ENCODE measurements at places on chromosomes 7 and 10.

GRCh38 chr10:22704471-22704911 lies 9.9 kb downstream of the PIP4K2A start:
- H3K4me3 ChIP-seq: no peak overlapping the region
- peaks cover 18% of the 10 kb centered on the region for H3K4me1 ChIP-seq
- H3K36me3 ChIP-seq: no peaks in the 10 kb centered on the region
- H3K27ac ChIP-seq: no peak overlapping the region
- DNase-seq: no peak
- no peaks in the 10 kb centered on the region for H3K27me3 ChIP-seq

DNA sequence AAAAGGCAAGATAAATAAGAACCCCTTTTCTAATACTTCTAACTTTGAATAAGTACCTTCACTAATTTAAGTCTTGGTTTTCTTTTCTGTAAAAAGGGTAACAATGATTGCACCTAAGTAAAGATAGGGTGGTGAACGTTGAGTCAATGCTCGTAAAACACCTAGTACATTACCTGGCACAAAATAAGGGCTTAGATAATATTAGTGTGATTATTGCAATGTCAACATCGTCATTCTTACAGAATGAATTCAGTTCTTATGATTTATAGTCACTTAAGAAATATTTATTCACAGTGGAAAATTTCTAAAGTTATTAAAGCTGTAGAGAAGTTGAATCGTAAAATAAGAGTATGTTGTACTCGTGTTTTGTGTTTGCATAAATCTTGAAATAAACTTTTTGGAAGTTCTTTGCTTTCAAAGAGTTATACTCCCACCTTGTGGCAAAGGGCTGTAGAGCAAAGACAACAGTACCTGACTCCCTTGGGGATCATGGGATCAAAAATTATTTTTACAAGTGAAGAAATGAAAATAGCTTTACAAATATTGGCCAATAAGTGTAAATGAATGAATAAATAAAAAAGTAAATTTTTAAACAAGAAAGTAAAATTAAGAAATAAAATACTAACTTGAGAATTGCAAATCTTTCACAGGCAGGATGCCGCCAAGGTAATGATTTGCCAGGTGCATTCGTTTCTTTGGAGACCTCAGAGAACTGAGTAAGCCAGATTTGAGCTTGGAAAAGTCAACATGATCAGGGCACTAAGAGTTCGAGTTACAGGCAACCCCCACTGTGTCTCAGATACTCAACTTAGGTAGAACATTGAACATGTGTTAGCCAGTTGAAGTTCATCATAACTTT lies 285.8 kb upstream of the CACNA2D1 start:
- no peak overlapping the region for H3K27ac ChIP-seq
- H3K36me3 ChIP-seq: no peaks in the 10 kb centered on the region
- H3K27me3 ChIP-seq: no peaks in the 10 kb centered on the region
- peaks cover 6% of the 10 kb centered on the region for H3K4me1 ChIP-seq
- no peak for DNase-seq

GRCh38 chr10:66792441-66792840 lies 133.4 kb upstream of the LRRTM3 start:
- DNase-seq: no peak
- no peaks in the 10 kb centered on the region for H3K27me3 ChIP-seq
- no peaks in the 10 kb centered on the region for H3K4me1 ChIP-seq
- H3K36me3 ChIP-seq: no peaks in the 10 kb centered on the region
- no peak overlapping the region for H3K27ac ChIP-seq

DNA sequence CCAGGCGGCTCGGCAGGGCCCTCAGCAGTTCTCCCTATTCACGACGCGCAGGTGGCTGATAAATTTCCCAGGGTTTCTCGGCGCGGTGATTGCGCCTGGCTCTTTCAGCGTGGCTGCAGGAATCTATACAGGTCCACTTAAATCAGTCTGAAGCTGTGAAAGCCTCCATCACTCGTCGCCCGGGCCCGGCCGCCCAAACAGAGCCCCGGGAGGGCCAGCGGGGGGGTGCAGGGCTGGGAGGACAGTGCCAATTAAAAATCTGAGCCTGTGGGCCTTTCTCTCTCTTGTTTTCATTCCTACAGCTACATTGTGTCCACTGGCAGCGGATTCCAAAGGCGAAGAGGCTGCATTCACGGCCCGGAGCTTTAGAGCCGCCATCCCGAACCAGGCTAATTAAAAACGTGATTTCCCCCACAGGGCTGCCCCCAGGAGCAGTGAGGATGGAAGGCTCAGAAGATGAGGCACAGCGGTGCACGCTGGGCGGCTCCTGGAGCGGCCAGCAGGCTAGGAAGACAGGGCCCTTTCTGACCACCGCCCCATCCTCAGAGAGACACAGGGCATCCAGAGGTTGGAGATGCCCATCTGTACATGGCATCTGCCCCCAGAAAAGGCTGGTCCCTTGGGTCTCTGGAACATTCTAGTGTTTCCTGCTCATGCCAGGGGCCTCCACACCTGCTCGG lies 100.7 kb downstream of the FAM53B start:
- H3K27ac ChIP-seq: no peak overlapping the region
- H3K27me3 ChIP-seq: no peaks in the 10 kb centered on the region
- no peak for DNase-seq
- H3K4me3 ChIP-seq: no peak overlapping the region
- peaks cover 89% of the 10 kb centered on the region for H3K4me1 ChIP-seq

DNA sequence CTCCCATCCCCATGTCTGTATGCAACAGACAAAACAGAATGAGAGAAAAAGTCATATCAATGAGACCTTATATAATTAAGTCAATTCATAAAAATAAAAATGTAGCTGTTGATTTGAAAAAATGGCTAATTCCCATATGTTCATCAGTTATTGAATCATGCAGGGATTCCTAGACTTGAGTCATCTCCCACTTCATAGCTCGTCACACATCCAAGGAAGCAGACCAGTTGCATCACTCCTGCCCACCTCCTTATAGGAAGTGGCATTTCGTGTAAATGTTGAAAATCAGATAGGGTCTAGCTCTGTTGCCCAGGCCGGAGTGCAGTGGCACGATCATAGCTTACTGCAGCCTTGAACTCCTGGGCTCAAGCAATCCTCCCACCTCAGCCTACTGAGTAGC lies 56.1 kb upstream of the SH2B2 start:
- no peaks in the 10 kb centered on the region for H3K4me1 ChIP-seq
- H3K4me3 ChIP-seq: no peak overlapping the region
- H3K27me3 ChIP-seq: no peaks in the 10 kb centered on the region
- no peak overlapping the region for H3K27ac ChIP-seq
- H3K36me3 ChIP-seq: peaks cover 24% of the 10 kb centered on the region

DNA sequence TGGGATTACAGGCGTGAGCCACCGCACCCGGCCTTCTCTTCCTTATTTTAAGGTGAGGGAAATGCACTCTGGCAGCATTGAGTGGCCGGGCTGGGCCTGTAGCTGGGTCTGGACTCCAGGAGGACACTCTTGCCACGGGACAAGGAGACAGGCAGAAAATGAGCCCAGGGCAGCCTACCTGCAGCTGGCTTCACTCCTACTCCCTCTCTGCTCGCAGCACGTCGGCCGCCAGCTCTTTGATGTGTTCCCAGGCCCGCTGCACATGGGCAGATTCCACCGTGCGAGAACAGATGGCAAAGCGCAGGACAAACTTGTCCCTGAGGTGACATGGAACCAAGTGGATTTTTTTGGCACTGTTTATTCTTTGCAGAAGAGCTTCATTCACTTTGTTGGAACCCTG lies 12.9 kb upstream of the FIGNL1 start:
- no peak for DNase-seq
- no peaks in the 10 kb centered on the region for H3K27me3 ChIP-seq
- H3K36me3 ChIP-seq: no peaks in the 10 kb centered on the region
- no peak overlapping the region for H3K27ac ChIP-seq
- peaks cover 4% of the 10 kb centered on the region for H3K4me1 ChIP-seq

DNA sequence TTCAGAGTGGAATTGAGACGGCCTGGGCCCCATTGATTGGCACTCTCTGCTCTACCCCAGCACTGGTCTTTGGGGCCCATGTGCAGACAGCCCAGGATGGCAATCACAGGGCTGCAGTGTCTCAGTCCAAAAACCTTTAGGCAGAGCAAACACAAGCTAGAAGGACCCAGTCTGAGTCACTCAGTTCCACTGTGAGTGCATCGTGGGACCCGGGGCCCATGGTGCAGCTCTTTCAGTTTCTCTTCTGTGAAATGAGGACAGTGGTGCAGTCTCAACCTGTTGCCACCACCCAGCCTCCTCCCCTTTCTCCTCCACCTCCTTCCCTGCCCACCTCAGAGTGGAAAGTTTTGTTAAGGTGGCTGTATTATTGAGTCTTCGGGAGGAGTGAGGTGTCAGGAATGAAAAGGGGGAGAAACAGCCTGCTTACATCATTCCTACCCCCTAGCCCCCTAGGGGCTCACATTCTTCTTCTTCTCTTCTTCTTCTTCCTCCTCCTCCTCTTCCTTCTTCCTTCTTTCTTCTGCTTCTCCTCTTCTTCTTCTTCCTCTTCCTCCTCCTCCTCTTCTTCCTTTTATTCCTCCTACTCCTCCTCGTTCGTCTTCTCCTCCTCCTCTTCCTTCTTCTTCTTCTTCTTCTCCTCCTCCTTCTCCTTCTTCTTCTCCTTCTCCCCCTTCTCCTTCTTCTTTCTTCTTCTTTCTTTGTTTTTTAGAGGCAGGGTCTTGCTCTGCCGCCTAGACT lies 19.5 kb upstream of the CARD11 start:
- H3K27me3 ChIP-seq: no peaks in the 10 kb centered on the region
- no peaks in the 10 kb centered on the region for H3K36me3 ChIP-seq
- no peaks in the 10 kb centered on the region for H3K4me1 ChIP-seq
- H3K27ac ChIP-seq: no peak overlapping the region
- DNase-seq: no peak
- H3K4me3 ChIP-seq: no peak overlapping the region

- no peaks in the 10 kb centered on the region for H3K27me3 ChIP-seq
- H3K27ac ChIP-seq: peak overlapping the region; percentile 79
- H3K4me3 ChIP-seq: no peak overlapping the region
- peaks cover 79% of the 10 kb centered on the region for H3K4me1 ChIP-seq
Observed at GRCh38 chr10:119368991-119369869, 161.9 kb downstream of the GRK5 start.

DNA sequence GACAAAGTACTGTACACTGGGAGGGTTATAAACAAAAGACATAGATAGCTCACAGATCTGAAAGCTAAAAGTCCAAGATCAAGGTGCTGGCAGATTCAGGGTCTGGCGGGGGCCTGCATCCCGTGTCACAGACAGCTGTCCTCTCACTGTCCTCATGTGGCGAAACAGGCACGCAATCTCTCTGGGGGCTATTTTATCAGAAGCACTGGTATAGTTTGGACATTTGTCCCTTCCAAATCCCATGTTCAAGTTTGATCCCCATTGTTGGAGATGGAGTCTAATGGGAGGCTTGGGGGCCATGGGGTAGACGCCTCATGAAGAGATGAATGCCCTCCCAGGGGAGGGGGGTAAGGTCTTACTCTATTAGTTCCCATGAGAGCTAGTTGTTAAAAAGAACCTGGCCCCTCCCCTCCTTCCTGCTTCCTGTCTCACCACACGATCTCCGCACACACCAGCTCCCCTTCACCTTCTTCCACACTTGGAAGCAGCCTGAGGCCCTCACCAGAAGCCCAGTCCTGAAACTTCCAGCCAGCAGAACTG lies 72.5 kb upstream of the UCN3 start:
- peaks cover 32% of the 10 kb centered on the region for H3K4me1 ChIP-seq
- H3K27me3 ChIP-seq: no peaks in the 10 kb centered on the region
- peak; percentile 22 for DNase-seq
- no peak overlapping the region for H3K4me3 ChIP-seq

GRCh38 chr10:103678178-103678526 lies 177.2 kb downstream of the SH3PXD2A start:
- H3K27ac ChIP-seq: peak overlapping the region; percentile 69
- no peaks in the 10 kb centered on the region for H3K36me3 ChIP-seq
- peak overlapping the region; percentile 15 for H3K4me3 ChIP-seq

- DNase-seq: peak; percentile 12
- H3K27ac ChIP-seq: no peak overlapping the region
- H3K4me3 ChIP-seq: no peak overlapping the region
Observed at GRCh38 chr10:71424496-71425194, 27.9 kb downstream of the CDH23 start.

DNA sequence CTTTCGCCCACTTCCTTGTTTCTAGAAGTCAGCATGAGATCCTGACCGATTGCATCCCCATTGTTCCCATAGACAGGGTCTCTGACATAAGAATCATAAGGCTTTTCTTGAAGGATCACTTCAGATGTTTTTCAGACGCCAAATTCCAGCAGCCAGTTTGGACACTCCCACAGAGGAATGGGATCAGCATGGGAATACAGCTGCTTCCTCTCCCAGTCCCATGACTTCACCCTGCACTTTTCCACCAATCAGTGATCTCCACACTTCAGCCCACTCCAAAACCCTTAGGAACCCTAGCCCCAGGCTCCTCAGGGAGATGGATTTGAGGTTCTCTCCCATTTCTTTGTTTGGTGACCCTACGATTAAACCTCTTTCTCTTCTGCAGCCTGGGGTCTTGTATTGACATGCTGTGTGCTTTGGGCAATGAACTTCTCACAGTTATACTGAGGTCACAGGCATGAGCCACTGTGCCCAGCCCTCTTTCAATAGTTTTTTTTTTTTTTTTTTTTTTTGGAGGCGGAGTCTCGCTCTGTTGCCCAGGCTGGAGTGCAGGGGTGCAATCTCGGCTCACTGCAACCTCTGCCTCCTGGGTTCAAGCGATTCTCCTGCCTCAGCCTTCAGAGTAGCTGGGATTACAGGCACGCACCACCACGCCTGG lies 52.8 kb upstream of the CHST3 start:
- no peaks in the 10 kb centered on the region for H3K4me1 ChIP-seq
- H3K27me3 ChIP-seq: no peaks in the 10 kb centered on the region
- H3K4me3 ChIP-seq: no peak overlapping the region
- H3K27ac ChIP-seq: no peak overlapping the region
- no peak for DNase-seq
- no peaks in the 10 kb centered on the region for H3K36me3 ChIP-seq

DNA sequence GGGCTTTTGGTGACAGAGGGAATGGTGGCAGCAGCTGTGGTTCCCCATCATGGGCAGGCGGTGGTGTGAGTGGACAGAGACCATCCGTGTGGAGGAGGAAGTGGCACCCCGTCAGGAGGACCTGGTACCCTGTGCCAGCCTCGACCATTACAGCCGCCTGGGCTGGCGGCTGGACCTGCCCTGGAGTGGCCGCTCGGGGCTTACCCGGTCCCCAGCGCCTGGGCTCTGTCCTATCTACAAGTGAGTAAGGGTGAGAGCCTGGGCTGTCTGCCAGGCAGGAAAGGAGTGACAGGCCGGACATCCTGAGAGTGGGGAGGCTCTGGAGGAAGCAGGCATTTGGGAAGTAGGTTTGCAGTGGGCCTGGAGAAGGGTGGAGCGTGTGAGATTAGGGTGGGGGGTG lies 2.9 kb upstream of the ZNF467 start:
- peak; percentile 85 for DNase-seq
- peak overlapping the region; percentile 37 for H3K4me3 ChIP-seq
- peaks cover 50% of the 10 kb centered on the region for H3K4me1 ChIP-seq
- H3K27ac ChIP-seq: peak overlapping the region; percentile 97
- H3K36me3 ChIP-seq: no peaks in the 10 kb centered on the region

- H3K27me3 ChIP-seq: no peaks in the 10 kb centered on the region
- H3K27ac ChIP-seq: peak overlapping the region; percentile 54
- H3K4me1 ChIP-seq: peaks cover 31% of the 10 kb centered on the region
- H3K4me3 ChIP-seq: no peak overlapping the region
Observed at GRCh38 chr10:79298403-79299244, 48.6 kb upstream of the PPIF start.

All from upper lobe of left lung (tissue), 6 donors.